ENCODE measurements at places on chromosomes 1 and 21. TPM values are rescaled to one million over a fixed set of nuclear protein-coding genes. Genes with fewer than 3 reads are reported as not detected.

DNA sequence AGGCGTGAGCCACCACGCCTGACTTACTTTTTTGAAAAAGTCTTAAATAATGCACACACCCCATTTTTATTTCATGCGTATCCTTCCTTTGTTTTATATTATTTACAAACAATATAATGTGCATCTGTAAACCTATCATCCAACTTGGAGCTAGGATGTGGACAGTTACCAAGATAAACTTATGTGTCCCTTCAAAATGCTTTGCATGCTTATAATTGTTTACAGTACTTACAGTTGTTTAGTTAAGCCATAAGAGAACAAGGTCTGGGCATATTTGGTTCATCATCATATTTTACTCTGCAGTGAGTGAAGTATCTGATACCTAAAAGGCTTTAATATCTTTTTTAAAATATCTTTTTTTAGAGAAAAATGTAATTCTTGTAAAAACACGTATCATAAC, 16.1 kb upstream of the HMGN1 start:
- no peak overlapping the region for H3K4me3 ChIP-seq
- no peak for DNase-seq
- H3K36me3 ChIP-seq = no peaks in the 10 kb centered on the region

- no peaks in the 10 kb centered on the region for H3K36me3 ChIP-seq
- H3K27me3 ChIP-seq = no peaks in the 10 kb centered on the region
- H3K4me3 ChIP-seq = no peak overlapping the region
- no peak overlapping the region for H3K27ac ChIP-seq
- H3K4me1 ChIP-seq = peaks cover 22% of the 10 kb centered on the region
Measured at GRCh38 chr1:36256558-36257374, 32.5 kb downstream of the THRAP3 start.

DNA sequence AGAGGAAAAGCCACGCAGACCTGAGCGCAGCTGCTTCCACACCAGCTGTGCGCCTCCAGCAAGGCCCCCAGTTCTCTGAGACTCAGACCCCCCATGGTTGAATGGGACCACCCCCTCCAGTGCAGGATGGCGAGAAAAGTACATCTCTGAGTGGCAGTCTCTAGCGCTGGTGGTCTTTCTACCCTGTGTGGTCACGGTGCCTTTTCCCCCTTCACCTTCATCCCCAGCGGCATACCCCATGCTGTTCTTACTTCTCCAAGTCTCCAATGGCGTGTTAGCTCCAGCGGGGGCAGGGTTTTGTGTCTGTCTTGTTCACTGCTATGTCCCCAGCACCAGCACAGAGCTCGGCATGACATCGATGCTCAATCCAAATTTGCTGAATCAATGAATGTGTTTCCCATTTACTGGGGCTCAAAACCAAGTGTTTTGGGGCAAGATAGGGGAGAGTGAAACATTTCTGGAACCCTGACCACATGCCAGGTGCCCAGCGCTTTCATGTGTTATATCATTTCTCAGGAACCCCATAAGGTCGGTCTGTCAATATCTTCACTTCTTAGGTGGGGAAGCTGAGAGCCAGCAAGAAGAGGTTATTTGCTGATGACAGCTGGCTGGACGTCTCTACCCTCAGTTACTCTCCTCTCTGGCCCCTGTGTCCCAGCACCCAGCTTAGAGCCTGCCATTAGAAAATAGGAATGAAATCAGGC, 959 bp upstream of the SDC3 start:
- H3K36me3 ChIP-seq = no peaks in the 10 kb centered on the region
- H3K4me3 ChIP-seq = no peak overlapping the region
- H3K27me3 ChIP-seq = no peaks in the 10 kb centered on the region
- no peak overlapping the region for H3K27ac ChIP-seq
- DNase-seq = no peak

DNA sequence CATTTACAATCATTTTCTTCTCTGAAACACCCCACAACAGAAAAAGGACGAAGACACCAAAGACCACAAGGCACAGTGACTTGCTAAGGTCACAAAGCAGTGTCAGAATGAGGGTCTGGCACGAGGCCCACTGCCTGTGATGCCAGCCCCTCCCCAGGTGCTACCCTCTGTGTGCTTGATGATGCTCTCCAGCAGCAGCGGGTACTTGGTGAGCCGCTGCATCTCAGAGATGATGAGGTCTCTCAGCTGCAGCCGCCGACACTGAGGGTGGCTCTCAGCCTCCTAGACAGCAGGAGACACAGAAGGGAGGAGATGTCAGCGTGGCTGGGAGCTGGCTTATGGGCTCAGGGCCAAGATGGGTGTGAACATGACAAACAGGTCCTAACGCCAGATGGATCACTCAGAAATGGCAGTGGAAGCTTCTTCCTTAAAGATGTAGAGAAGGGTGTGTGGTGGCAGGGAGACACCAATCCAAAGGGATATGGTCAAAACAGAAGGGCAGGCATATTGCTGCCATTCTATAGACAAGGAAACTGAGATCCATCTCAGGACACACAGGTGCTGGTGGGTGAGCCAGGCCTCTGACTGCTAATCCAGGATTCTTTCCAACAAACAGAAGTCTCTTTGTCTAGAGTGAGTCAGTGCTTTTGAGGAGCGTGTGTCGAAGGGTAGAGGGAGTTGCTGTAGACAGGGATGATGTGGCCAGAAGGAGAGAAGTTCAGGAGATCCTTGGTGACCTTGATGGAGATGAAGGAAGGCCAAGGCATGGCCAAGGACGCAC, 25.6 kb downstream of the LRRC71 start:
- no peak overlapping the region for H3K27ac ChIP-seq
- H3K36me3 ChIP-seq = peaks cover 5% of the 10 kb centered on the region
- peak; percentile 72 for DNase-seq
- no peaks in the 10 kb centered on the region for H3K27me3 ChIP-seq

GRCh38 chr1:117654493-117655219, 48.8 kb downstream of the TENT5C start:
- H3K27me3 ChIP-seq = no peaks in the 10 kb centered on the region
- H3K4me3 ChIP-seq = no peak overlapping the region
- no peak overlapping the region for H3K27ac ChIP-seq
- no peak for DNase-seq

DNA sequence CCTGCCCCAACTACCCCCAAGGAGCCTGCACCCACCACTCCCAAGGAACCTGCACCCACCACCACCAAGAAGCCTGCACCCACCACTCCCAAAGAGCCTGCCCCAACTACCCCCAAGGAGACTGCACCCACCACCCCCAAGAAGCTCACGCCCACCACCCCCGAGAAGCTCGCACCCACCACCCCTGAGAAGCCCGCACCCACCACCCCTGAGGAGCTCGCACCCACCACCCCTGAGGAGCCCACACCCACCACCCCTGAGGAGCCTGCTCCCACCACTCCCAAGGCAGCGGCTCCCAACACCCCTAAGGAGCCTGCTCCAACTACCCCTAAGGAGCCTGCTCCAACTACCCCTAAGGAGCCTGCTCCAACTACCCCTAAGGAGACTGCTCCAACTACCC, 67.6 kb downstream of the TPR start:
- no peaks in the 10 kb centered on the region for H3K27me3 ChIP-seq
- no peak for DNase-seq
- H3K36me3 ChIP-seq = no peaks in the 10 kb centered on the region
- H3K4me1 ChIP-seq = no peaks in the 10 kb centered on the region
- no peak overlapping the region for H3K27ac ChIP-seq

DNA sequence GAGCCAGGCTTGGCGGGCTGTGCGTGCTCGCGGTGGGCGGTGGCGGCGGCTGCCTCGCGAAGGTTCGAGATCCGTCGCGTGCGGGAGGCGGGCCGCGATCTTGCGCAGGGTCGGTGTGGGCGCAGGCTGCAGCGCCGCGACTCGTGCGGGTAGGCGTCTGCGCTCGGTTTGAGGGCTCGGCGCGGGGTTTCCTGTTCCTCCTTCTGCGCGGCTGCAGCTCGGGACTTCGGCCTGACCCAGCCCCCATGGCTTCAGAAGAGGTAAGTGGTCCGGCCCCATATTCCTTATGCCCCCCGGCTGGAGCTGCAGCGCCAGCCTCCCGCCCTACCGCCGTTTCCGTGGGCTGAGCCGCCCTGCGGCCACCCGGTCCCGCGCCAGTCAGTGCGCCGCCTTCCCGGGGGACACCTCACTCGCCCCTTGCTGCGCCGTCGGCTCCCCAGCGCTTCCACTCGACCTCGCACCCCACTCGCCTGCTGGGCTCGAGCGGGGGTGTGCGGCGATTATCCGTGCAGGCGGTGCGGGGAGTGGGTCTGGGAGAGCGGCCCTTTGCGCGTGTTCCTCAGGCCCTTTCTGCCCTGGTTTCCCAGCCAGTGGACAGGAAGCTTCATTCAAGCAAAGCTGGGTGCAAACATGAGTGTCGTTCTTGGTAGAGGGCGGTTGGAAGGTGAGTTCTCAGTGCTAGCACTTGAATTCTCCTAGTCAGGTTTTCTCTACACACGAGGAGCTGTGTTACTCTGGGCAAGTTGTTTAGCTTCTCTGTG, at the start of gene CACYBP:
Gene CACYBP, plus strand, starts transcription at position 12 of the 761 bp plus-strand sequence. Its CDS starts 234 bp downstream, at position 246.
- peak; percentile 43 for DNase-seq
- no peaks in the 10 kb centered on the region for H3K36me3 ChIP-seq
- H3K4me1 ChIP-seq = peaks cover 5% of the 10 kb centered on the region
- H3K4me3 ChIP-seq = peak within 1 kb of the TSS; percentile 83
- peak within 1 kb of the TSS; percentile 98 for H3K27ac ChIP-seq
- H3K27me3 ChIP-seq = no peaks in the 10 kb centered on the region

DNA sequence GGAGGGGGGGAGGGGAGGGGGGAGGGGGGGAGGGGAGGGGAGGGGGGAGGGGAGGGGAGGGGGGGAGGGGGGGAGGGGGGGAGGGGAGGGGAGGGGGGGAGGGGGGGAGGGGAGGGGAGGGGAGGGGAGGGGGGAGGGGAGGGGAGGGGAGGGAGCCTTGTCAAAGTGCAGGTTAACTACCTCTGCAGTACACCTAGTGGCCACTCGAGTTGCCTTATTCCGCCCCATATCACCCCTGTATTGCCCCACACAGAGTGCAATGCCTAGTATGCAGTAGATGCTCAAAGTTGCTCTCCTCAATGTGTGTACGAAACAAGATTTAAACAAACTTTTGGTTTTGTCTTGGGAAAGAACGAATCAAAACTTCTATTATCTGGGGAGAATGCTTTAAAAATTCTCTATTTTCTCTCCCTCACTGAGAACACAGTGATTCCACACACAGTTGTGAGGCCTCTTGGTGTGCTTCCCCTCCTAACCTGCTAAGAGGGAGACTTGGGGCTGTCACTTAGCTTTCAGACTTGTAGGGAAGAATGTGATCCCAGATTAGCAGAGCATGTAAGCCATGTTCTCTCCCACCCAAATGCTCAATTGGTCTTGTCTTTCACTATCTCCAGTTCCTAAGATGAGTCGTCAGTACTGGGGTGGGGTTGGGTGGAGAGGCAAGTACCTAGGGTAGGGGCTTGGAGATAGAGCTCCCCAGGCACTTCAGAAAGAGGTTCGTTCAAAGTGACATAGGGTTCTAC, 79.7 kb upstream of the MAP10 start:
- no peak overlapping the region for H3K4me3 ChIP-seq
- no peaks in the 10 kb centered on the region for H3K27me3 ChIP-seq
- no peaks in the 10 kb centered on the region for H3K36me3 ChIP-seq
- H3K27ac ChIP-seq = no peak overlapping the region

DNA sequence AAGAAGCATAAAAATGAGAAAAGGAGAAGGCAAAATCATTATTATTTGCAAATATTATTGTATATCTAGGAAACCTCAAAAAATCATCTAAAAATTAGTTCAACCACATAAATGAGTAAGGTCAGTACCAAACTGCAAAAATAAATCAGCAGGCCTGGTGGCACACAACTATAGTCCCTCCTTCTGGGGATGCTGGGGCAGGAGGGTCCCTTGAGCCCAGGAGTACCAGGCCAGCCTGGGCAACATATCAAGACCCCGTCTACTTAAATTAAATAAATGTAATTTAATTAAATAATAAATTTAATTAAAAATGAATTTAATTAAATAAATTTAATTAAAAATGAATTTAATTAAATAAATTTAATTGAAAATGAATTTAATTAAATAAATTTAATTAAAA, 40.3 kb upstream of the TRIM67 start:
- no peaks in the 10 kb centered on the region for H3K27me3 ChIP-seq
- H3K36me3 ChIP-seq = no peaks in the 10 kb centered on the region
- H3K4me1 ChIP-seq = no peaks in the 10 kb centered on the region
- H3K4me3 ChIP-seq = no peak overlapping the region
- no peak overlapping the region for H3K27ac ChIP-seq
- no peak for DNase-seq

- no peaks in the 10 kb centered on the region for H3K27me3 ChIP-seq
- peak overlapping the region; percentile 81 for H3K27ac ChIP-seq
- H3K4me3 ChIP-seq = no peak overlapping the region
- H3K36me3 ChIP-seq = no peaks in the 10 kb centered on the region
- no peak for DNase-seq
Measured at GRCh38 chr1:158011714-158012113, 18.3 kb downstream of the KIRREL1 start.

GRCh38 chr1:116417678-116418077, 44.6 kb downstream of the ATP1A1 start:
- peak overlapping the region; percentile 79 for H3K4me3 ChIP-seq
- peak overlapping the region; percentile 83 for H3K27ac ChIP-seq
- DNase-seq = no peak
- peaks cover 20% of the 10 kb centered on the region for H3K4me1 ChIP-seq
- H3K36me3 ChIP-seq = no peaks in the 10 kb centered on the region
- no peaks in the 10 kb centered on the region for H3K27me3 ChIP-seq

DNA sequence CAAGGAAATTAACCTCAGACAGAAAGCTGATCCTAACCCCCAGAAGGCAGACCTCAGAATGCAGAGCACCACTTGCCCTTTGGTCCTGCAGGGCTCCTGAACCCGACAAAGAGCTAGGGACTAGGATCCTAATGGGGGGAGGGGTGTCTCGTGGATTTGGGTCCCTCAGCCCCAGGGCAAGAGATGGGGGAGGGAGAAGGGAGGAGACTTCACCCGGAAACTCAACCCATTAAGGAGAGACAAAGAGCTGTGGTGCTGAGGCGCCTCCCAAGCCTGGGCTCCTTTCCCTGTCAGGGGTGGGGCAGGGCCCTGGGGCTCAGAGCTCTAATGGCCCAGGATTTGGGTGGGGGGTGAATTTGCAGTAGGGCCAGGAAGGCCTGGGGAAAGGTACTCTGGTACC, 2.9 kb downstream of the NECTIN4 start:
- no peak overlapping the region for H3K4me3 ChIP-seq
- no peaks in the 10 kb centered on the region for H3K27me3 ChIP-seq
- no peaks in the 10 kb centered on the region for H3K36me3 ChIP-seq
- DNase-seq = no peak

- peak overlapping the region; percentile 59 for H3K4me3 ChIP-seq
- no peaks in the 10 kb centered on the region for H3K36me3 ChIP-seq
- no peaks in the 10 kb centered on the region for H3K27me3 ChIP-seq
- H3K4me1 ChIP-seq = peaks cover 11% of the 10 kb centered on the region
Measured at GRCh38 chr1:155195201-155196102, 12.2 kb downstream of the THBS3 start.

MSH4 gene
- total RNA-seq = 5.5 TPM

EFNA3 gene
- total RNA-seq = 7.7 TPM

HEYL gene
- 55.5 TPM for total RNA-seq

SPRR2E gene
- total RNA-seq = not detected

DNASE2B gene
- 0.31 TPM for total RNA-seq

LRRC71 gene
- 23.1 TPM for total RNA-seq

LMX1A gene
- total RNA-seq = 0.62 TPM

FNDC5 gene
- total RNA-seq = 16.3 TPM

CITED4 gene
- 124 TPM for total RNA-seq

S100A16 gene
- total RNA-seq = 158 TPM

Measured in testis (tissue), 5 donors.